ENCODE measurements at places on chromosomes 2 and 18.

DNA sequence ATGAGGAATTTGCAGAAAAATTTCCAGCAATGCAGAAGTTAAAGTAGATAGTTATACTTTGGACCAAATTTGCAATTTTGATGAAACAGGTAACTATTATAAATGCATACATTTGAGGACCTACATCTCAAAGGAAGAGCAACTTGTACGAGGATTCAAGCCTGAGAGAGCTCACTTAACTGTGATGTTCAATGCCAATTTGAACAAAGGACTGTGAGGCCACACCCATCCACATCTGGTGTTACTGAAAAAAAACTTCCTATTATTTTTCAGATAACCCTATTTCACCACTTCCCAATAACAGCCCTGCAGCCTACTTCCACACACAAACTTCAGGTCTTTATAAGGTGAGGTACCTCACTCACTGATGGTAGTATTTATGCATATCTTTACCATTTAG lies 203.5 kb upstream of the NABP1 start:
- DNase-seq: no peak

- no peak for DNase-seq
Measured at GRCh38 chr18:52163478-52163877, 176.5 kb upstream of the DCC start.

DNA sequence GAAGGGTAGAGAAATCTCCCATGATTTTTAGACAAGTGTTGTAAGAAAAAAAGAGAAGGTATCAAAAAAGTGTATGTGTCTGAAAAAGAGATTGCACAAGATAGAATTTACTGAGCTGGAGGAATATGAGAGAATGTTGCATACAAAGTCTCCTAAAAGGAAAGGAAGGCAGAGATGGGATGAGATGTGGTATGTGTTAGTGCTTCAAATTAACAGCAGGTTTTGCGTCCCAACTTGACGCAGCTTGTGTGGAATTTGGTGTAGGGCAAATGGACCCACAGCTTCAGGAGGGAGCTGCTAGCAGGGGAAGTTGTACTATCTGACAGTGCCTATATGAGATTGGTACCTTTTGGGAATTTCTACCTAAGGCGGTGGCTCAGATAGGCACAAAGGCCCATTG lies 9.0 kb upstream of the RASGRP3 start:
- no peak for DNase-seq

DNA sequence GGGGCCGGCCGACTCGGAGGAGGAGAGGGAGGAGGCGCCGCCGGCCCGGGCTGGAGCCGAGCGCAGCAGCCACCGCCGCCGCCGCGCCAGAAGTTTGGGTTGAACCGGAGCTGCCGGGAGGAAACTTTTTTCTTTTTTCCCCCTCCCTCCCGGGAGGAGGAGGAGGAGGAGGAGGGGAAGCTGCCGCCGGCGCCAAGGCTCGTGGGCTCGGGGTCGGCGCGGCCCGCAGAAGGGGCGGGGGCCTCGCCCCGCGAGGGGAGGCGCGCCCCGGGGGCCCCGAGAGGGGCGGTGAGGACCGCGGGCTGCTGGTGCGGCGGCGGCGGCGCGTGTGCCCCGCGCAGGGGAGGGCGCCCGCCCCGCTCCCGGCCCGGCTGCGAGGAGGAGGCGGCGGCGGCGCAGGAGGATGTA lies 316 bp downstream of the CRIM1 start:
- no peak for DNase-seq

DNA sequence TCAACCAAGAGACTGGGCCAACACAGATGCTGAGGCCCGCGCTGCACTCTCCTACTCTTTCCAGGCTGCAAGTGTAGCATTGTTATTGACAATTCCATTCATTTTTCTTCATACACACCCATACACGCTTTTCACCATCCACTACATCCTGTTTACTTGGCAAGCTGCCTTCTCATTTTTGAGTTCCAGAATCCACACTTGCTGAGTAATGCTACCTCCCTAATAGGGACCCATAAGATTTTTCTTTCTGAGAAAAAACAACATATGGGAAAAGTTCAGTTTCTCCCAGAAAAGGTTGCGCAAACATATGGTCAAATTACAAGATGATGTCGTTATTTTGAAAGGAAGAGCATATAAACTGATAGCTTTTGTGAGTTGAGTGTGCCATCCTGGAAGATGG lies 3.3 kb upstream of the NETO1 start:
- no peak for DNase-seq

Data from stimulated activated CD4-positive, alpha-beta T cell treated with anti-CD3 and anti-CD28 coated beads, Interleukin-1b, Interleukin-23, amount 100 ng/mL, for 1 hour (primary cell).